Astrocyte of the cerebellum (primary cell): ENCODE measurements at places on chromosomes 1 and 21.

- DNase-seq: peak; percentile 41
Measured at GRCh38 chr1:153506831-153507413, 28.9 kb downstream of the S100A6 start.

- DNase-seq: no peak
Measured at GRCh38 chr1:116825720-116826438, 71.6 kb downstream of the CD2 start.

DNA sequence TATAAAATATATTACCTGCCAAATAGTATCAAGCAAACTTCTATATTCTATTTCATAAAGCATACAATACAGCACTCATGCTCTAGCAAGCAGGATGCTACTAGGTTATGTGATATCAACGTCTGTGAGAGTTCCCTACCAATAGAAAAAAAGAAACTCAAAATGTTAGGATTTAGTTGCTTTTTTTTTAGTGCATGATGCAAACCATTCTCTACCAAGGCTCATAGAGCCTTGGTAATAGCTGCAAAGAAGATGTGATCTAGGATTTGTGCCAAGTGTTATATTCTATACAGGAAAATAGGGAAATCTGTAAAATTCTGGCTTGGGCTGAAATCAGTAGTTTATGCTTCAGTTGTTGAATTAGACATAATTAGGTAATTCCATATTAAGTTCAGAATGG is 394.4 kb downstream of the DSCAM start:
- DNase-seq: no peak

DNA sequence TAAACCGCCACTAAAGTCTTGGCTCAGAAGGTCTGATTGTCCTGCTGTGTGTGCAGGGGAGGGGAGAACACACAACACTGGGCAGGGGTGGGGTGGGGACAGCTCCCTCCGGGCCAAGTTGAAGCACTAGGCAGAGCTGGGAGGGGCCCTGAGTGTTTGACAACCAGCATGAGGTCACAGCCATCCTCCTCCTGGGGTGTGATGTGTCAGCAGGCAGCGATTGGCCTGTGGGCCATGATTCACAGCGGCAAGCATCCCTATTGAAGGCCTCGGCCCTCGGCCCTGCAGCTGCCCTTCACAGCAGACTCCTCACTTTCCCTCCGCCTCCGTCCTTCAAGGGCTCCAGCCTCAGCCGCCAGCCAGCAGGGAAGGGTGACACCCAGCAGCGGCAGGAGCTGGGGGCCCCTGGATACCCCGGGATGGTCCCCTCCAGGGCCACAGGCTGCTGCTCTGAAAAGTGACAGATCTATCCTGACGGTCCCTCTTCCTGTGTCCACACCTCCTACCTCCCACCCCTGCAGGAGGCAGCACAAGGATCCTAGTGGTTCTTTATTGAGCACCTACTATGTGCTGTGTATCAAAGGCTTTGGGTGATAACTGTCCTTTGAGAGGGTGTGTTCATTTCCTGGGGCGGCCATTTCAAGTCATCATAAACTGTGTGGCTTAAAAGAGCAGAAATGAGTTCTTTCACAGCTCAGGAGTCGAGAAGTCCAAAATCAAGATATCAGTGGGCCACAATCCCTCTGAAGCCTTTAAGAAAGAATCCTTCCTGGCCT is 66.0 kb upstream of the SLC25A33 start:
- DNase-seq: peak; percentile 68

DNA sequence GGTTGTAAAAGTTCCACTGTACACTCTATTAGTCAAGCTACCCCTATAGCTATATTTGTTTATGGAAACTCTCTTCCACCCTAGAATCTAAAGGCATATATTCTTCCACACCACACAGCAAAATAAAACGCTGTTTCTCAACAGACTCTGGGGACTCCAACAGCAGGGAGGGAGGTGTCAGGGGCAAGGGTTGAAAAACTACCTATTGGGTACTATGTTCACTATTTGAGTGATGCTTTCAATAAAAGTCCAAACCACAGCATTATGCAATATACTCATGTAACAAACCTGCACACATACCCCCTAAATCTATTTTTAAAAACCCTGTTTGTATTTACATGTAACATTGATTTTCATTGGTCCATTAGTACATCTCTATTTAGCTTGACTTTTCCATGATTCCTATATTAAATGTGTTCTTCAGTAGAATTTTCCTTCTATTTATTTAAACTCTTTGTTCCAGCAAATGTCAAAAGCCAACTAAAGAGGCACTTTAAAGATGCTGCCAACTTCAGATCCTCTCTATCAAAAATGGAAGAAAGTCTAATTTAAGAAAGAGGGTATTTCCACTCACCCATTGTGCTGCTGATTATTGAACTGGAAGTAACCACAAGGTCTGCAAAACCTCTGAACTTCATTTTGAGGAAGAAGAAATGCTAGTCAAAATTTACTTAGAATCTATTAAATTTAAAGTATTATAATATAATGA is 26.2 kb downstream of the RGS7 start:
- DNase-seq: no peak

GRCh38 chr21:16942703-16943102 is 570.1 kb upstream of the CXADR start:
- peak; percentile 16 for DNase-seq

- no peak for DNase-seq
Measured at GRCh38 chr1:36520056-36520455, 37.3 kb upstream of the CSF3R start.

DNA sequence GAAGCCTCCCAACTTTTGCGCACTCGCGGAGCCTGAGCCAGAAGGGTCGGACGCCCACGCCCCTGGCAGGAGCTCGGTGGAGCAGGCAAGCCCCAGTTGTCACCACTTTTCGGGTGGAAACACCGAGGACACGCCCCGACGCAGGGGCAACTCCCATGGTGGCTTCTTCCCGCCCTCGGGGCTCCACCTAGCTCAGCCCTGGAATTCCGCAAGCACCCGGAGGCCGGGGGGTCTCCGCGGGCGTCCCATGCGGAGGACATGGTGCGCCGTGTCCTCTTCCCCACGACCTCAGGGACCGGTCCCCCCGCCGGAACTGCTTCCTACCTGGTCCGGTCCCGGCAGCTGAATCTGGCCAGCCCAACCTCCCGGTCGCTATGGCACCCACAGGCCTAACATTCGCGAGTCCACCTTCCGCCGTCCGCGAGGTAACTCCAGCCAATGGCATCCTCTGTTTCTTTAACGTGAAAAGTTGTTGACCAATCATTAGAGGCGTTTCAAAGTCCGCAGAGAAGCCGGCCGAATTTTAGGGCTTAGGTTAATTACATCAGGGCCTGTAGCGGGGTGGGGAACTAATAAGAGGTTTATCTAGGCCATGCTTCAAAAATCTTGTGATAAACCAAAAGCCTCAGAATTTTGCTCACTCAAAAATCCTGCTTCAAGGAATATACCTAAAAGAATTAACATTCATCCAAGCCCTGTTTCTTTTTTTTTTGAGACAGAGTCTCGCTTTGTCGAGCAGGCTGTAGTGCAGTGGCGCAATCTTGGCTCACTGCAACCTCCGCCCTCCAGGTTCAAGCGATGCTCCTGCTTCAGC is at the start of gene STPG1:
STPG1 (minus strand) TSS at position 433 of the 814 bp plus-strand sequence. CDS start 12,394 bp downstream, outside the sequence.
- peak; percentile 65 for DNase-seq

- DNase-seq: no peak
Measured at GRCh38 chr1:242187171-242187570, 188.3 kb upstream of the MAP1LC3C start.

GRCh38 chr1:6343506-6344405 is 49.8 kb downstream of the ACOT7 start:
- DNase-seq: peak; percentile 44

GRCh38 chr1:209218981-209219380 is 364.5 kb upstream of the CAMK1G start:
- no peak for DNase-seq

DNA sequence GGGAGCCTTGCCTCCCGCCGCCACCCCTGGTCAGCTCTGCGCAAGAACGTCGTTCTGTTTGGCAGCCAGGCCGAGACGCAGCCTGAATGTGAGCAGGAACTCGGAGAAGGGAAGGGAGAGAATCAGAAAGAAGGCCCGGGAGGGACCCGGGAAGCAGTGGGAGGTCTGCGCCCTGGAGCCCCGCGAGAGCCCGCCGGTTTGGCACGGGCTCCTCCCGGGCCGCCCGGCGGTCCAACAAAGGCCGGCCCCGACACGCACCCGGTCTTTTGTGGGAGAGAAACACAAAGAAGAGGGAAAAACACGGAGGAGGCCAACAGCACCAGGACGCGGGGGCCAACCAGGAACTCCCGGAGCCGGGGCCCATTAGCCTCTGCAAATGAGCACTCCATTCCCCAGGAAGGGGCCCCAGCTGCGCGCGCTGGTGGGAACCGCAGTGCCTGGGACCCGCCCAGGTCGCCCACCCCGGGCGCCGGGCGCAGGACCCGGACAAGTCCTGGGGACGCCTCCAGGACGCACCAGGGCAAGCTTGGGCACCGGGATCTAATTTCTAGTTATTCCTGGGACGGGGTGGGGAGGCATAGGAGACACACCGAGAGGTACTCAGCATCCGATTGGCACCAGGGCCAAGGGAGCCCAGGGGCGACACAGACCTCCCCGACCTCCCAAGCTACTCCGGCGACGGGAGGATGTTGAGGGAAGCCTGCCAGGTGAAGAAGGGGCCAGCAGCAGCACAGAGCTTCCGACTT is 2.7 kb upstream of the OLIG2 start:
- no peak for DNase-seq

GRCh38 chr1:9822897-9823692 is 670 bp downstream of the CLSTN1 start:
- DNase-seq: no peak
